ENCODE measurements at places on chromosomes 5 and 9.

DNA sequence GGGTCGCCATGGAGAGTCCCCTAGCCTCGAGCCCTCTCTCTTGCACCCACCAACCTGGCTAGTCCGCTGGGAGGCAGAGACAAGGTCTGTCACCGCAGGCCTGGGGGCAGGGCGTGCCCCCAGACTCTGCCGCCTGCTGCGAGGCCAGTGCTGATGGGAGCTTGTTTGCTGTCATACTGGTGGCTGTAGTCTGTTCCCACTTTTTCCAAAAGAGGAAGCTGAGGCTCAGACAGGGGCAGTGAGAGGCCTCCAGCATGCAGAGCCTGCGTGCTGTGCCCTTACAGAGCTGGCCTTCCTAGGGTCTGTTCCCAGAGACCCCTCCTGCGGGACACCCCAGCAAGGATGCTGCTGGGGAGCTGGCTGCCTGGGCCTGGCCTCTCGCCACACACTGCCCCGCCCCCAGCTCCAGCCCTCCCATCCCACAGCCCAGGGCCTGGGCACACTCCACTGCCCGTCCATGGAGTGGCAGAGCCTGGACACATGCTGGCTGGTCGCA, 21.0 kb upstream of the SUSD3 start:
- no peak for DNase-seq

DNA sequence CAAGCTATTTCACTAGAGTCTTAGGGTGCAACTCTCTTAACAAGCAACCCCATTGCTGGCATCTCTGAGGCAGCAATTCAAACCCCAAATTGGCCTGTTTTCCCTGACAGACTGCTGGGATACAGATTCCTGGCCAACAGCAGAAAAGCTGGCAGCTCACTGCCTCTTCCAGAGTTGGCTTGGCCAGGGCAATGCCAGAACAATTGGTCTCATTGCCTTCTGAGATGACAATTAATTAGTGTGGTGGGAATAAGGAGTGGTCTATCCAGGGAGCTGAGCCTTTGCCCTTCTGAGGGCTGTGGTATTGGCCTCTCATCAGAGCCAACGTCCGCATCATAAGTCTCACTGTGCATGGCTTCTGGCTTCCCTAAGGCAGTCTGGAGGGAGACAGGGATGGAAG, 183.2 kb downstream of the GNAQ start:
- DNase-seq, result no peak

GRCh38 chr5:118095115-118095514, 893.2 kb downstream of the DTWD2 start:
- no peak for DNase-seq

DNA sequence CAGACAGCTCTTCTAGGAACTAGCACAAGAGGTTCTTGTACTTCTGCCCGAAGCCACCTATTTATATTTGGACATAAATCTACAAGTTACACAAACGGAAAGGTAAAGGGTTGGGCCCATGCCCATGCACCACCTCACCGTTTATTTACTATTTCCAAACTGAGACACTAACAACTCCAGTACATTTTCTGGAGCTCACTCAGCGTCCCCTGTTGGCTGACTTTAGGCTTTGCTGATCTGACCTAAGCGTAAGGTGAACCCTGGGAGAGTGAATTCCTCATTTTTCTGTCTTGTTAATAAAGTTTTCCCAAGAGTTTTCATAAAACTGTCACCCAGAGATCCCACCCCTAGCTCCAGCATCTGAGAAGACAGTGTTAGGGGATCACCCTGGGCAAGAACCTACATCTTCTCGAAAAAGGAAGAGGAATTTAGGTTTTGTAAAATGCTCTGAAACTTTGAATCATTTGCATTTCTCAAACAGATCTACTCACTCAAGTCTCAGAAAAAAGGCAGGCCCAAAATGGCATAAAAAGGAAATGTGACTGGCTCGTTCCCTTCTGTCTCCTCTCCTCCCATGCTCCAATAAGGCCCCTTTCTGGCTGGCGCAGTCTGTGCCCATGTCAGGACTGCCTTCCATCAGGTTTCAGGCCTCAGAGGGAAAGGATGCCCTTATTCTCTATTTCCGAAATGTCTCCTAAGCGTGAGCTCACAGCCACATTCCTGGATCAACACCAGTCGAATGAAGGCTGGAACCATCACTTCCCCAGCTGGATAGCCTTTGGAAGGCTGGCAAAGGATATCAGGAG, 201.3 kb downstream of the FANCC start:
- DNase-seq, result no peak

DNA sequence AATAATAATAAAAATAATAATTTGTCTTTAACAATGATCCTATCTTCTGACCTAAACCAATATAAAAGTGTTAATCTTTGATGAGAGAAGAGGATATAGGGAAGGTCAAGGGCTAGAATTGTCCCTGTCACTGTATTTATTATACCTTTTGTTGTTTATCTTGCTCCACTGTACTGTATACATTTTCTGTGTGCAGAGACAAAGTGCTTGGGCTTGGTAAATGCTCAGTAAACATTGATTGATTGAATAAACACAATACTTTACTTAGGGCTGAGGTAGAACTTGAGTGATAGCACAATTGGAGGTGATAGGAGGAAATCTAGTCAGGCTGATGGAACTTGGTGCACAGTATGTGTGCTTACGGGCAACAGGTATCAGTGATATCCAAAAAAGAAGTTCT, 161.2 kb downstream of the ARRDC3 start:
- DNase-seq, result no peak

GRCh38 chr5:115798252-115798651, 18.2 kb downstream of the CDO1 start:
- no peak for DNase-seq

DNA sequence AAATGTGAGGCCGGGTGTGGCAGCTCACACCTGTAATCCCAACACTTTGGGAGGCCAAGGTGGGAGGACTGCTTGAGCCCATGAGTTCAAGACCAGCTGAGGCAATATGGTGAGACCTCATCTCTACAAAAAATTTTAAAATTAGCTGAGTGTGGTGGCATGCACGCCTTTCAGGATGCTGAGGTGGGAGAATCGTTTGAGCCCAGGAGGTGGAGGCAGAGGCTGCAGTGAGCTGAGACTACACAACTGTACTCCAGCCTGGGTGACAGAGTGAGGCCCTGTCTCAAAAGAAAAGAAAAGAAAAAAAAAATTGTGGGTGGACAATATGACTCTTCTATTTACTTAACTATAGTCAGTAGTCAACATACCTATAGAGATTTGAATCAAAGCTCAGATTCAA, 4.8 kb downstream of the CHD1 start:
- DNase-seq, result no peak

GRCh38 chr9:107906074-107906473, 416.5 kb upstream of the KLF4 start:
- DNase-seq, result no peak

GRCh38 chr5:178125253-178125906, 5.4 kb upstream of the RMND5B start:
- DNase-seq, result no peak

DNA sequence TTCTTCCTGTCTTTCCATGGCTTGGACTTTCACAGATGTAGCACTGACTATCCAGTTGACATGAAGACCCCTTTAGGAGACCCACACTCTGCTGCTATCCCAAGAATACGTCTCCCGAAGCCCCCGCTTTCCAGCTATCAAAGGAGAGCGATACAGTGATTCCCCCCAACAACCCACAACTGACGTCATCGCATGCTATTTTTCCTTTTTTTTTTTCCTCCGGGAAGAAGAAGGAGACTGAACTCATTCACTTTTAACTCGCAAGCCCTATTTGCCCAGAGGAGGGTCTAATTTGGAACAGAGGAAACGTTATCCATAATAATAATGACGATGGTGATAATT, 2.1 kb downstream of the PAPPA start:
- DNase-seq, result no peak

GRCh38 chr5:176394881-176395675, 6.5 kb downstream of the HIGD2A start:
- no peak for DNase-seq

DNA sequence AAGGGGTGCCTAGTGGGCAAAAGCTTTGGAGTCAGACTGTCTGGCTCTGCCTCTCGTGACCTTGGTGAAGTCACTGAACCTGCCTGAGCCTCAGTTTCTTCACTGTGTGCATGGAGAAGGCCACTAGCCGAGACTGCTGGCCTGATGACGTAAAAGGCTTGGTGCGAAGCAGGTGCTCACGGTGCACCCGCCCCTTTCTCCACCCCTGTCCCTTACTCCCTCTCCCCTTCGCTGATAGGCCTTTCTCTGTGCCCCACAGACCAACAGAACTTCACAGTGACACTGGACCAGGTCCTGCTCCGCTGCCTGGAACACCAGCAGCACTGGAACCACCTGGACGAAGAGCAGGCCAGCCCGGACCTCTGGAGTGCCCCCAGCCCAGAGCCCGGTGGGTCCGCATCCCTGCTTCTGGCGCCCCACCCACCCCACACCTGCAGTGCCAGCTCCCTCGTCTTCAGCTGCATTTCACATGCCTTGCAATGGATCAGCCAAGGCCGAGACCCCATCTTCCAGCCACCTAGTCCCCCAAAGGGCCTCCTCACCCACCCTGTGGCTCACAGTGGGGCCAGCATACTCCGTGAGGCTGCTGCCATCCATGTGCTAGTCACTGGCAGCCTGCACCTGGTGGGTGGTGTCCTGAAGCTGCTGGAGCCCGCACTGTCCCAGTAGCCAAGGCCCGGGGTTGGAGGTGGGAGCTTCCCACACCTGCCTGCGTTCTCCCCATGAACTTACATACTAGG, 10.4 kb downstream of the FPGS start:
- no peak for DNase-seq

- DNase-seq, result no peak
These were observed 176.9 kb downstream of the RAB3C start for GRCh38 chr5:58759745-58760144.
